Kidney glomerular epithelial cell (primary cell): ENCODE measurements at places on chromosomes 12 and 14.

GRCh38 chr12:48910196-48910595 is 15.1 kb downstream of the FKBP11 start:
- DNase-seq, result no peak

GRCh38 chr14:50225067-50225973 is 6.1 kb downstream of the SOS2 start:
- DNase-seq, result peak; percentile 87

DNA sequence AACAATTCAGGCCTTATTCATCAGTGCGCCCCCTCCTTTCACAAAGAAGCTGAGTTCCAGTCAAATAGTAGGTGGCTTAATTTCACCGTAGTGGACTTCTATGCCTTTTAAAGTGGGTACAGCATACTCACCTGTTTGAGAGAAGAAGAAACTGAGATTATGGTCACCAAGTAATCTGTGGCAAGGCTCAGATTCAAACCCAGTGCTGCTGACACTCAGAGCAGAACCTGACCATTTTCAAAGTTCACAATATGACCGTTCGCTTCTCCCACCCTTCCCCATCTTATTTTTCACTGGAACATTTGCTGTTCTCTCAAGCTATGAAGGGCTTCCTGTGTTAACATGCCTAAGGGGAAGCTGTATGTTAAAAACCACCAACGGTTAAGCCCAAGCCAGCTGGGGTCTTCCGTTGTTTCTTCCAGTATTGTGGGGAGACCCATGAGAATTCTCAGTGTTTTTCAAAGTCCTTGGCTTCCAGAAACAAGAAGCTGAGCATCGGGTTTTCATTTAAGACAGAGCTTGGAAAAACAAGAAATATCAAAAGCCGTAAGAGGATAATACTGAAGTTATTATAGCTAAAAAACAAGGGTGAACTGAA is 6.1 kb upstream of the PSMA6 start:
- DNase-seq, result no peak

DNA sequence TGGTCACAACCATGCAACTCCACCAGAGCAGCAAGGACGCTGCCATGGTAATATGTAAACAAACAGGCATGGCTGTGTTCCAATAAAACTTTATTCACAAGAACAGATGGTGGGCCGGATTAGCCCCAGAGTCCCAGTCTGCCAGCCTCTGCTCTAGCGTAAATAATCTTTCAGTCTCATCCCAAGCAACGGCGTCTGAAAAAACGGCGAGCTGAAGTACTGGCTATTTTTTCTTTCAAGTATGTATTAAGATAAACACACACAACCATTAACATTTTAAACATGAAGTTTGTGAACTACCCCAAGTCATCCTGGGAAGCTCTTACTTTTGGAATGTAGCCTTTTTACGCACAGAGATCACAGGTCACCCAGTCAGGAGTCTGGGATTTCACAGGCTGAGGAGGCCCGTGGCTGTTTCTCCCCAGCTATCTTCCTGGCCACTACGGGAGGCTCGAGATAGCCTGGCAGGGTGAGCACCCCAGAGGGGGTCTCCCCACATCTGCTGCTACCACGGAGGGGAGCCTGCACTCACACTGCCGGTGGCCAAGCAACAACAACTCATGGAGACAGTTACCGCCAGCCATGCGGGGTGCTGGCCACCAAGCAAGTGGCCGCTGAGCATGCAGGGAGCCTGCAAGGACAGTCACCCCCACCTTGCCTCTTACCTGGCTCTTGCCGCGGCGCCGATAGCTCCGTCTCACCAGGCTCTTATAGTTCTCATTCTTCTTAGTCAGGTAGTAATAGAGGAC is 124.6 kb downstream of the RFLNA start:
- DNase-seq, result no peak

- DNase-seq, result no peak
Measured at GRCh38 chr12:85740186-85740585, 96.0 kb downstream of the RASSF9 start.

- DNase-seq, result no peak
Measured at GRCh38 chr12:96570579-96570978, 81.2 kb downstream of the CFAP54 start.

DNA sequence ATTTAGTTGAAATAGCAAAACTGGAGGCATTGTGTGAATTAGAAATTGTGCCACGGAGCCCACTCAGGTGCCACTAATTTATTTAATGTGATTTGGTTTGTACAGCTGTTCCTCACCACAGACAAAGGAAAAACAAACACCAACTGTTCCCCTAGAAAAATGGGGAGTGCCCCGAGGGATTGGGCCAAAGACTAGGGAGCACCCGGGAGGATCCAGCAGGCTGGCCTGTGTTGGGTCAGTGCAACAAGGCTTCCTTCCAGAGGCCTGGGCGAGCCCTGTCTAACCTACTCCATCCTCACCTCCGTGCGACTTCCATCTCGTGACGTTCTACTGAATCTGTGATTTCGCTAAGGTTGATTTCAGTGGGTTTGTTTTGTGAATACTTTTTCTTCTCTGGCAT is 206.2 kb downstream of the CHST11 start:
- no peak for DNase-seq

GRCh38 chr14:69047255-69047654 is 68.2 kb upstream of the ACTN1 start:
- DNase-seq, result no peak

GRCh38 chr14:78088916-78089315 is 81.3 kb upstream of the NRXN3 start:
- DNase-seq, result no peak

GRCh38 chr14:38999949-39000348 is 103.1 kb downstream of the SEC23A start:
- DNase-seq, result no peak

GRCh38 chr12:131117438-131118245 is 163.9 kb downstream of the ADGRD1 start:
- no peak for DNase-seq

- DNase-seq, result peak; percentile 22
Measured at GRCh38 chr12:100995201-100995600, 200.6 kb downstream of the ANO4 start.

DNA sequence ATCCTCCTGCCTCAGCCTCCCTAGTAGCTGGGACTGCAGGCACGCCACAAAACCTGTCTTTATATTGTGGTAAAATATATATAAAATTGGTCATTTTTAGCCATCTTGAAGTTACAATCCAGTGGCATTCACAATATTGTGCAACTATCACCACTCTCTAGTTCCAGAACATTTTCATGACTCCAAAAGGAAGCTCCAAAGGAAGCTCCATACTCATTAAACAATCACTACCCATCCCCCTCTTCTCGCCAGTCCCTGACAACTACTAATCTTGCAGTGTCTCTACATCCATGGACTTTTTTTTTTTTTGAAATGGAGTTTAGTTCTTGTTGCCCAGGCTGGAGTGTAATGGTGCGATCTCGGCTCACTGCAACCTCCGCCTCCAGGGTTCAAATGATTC is 3.1 kb downstream of the GCH1 start:
- DNase-seq, result no peak

DNA sequence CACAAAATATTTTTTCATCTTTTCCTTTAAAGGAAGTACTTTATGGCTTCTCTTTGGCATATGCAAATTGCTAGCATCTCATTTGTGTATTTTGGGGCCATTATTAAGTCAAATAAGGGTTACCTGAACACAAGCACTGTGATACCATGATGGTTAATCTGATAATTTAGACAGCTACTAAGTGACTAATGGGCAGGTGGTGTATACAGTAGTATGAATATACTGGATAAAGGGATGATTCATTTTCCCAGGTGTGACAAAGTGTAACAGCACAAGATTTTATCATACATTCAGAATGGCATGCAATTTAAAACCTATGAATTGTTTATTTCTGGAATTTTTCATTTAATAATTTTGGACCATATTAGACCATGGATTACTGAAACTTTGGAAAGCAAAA is 27.2 kb upstream of the ANO4 start:
- DNase-seq, result no peak

GRCh38 chr12:51359851-51360250 is 13.4 kb upstream of the CELA1 start:
- no peak for DNase-seq

- DNase-seq, result no peak
Measured at GRCh38 chr14:91380610-91381371, 36.8 kb downstream of the CCDC88C start.

DNA sequence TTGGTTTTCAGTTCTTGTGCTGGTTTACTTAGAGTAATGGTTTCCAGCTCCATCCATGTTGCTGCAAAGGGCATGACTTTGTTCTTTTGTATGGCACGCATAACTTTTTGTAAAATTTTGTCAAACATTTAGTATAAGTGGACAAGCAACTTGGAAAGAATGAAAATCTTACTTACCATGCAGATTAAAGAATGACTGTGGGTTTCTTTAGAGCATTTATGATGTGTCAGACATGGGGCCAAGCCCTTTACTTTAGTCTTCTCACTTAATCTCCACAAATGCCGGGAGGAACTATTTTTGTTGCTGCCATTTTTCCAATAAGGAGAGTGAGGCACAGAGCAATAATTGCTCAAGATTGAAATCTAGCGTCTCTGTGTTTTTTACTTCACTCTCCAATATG is 652.5 kb upstream of the TBX3 start:
- no peak for DNase-seq

DNA sequence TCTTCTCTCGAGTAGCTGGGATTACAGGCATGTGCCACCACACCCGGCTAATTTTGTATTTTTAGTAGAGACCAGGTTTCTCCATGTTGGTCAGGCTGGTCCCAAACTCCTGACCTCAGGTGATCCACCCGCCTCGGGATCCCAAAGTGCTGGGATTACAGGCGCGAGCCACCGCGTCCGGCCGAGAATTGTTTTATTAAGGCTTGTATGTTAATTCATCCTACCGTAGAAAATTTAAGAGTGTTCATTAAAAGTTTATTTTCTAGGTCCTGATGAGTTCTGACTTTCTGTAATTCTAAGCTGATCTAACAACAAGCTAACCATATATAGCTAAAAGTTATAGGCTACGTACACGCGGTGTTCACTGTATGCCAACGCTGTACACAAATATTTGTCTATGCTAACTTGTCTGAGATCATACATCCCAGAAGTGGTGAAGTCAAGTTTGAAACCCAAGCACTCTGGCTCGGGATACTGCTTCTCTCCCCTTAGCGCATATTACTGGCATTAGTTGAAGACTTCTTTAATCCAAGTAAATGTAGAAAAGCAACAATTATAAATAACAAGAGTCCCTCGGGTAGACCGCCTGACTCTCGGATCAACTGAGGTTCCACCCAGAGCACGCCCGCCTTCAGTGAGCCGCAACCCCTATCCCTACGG is 570 bp upstream of the MRPS35 start:
- DNase-seq, result peak; percentile 83

DNA sequence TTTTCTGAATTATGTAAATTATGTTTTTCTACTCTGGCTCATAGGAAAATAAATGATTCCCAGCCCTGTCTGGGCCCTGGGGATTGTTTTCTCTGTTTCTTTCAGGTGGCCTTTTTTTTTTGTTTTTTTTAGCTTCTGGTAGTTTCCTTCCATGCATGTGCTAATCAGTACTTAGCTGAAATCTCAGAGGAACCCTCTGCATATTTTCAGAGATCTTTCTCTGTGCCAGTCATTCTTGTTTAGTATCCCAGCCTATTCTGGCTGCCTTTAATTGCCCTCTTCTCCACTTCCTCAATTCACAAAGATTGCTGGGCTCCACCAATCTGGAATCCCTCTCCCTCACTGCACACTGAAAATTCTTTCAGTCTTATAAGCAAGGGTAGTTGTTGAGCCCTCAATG is 46.9 kb downstream of the CNOT2 start:
- DNase-seq, result no peak

DNA sequence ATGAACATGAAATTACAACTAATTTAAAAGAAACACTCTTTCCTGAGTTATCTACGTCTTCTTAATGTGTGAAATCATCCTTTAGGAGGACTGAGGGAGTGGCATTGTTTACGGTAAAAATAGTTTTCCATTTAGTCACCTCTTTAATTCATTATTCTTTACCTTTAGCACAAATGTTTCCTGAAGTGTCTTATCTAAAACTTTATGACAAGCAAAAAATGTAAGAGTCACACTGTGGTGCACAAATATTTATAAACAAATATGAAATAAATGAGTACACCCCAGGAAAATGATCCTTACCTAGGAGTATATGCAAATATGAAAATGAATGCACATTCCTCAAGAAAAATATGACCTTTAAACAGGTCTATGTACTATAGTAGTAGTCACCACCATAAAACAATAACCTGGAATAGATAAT is 104.6 kb downstream of the PTPRR start:
- no peak for DNase-seq

- DNase-seq, result no peak
Measured at GRCh38 chr12:32117316-32117715, 10.7 kb downstream of the BICD1 start.

DNA sequence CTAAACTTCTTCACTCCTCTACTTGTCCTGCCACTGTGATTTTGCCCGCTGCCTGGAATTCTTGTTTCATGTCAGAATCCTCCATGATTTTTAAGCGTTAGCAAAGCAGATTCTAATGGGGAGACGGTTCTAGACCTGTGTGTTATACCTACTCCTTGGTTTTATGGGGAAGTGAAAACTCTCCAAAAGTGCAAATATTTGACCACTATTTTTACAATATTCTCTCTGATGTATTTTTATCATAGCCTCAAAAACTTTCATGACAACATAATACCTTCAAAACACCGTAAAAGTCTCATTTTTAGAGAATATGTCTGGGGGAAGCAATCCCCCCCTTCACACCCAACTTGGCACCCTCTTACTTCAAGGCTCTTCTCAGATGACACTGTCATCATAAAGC is 12.9 kb upstream of the KRAS start:
- DNase-seq, result no peak

- no peak for DNase-seq
Measured at GRCh38 chr12:125222876-125223275, 157.6 kb downstream of the AACS start.

DNA sequence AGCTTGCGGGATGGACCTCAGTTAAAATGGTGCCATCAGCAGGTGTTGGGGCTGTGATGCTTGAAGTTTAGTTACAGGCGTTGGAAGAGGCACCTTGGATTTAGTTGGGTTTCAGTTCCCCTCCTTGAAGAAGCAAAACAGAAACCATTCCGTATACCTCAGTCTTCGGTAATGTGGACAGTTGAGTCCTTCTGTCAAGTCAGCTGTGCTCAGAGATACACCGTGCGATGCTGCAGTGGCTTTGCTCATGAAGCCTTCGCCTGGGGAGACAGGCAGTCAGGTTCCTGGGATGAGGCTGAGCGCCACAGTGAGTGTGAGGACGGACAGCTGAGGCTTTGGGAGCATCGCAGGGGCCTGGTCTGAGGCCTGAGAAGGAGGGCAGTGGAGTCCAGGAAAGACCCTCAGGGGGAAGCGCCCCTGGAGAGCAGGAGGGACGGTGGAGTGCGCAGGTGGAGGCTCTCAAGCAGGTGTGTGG is 7.4 kb downstream of the RAN start:
- DNase-seq, result no peak

GRCh38 chr14:33857650-33858049 is 93.2 kb downstream of the EGLN3 start:
- DNase-seq, result no peak

DNA sequence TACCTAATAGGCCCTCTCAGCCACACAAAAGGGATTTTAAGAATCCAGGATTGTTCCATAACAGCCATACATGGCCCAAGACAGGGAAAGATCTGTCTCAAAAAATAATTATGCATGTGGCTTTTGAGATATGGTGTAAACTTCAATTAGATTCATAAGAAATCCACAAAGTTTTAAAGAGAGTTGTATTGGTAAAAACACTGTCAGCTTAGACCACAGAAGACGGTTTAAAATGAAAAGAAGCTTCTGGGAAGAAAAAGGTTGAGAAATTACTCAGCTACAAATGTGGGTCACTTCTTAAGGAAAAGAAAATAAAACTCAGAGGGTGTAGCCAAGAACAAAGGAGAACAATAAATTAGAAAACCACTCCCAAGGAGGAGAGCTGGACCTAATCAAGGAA is 191.4 kb downstream of the KIF26A start:
- no peak for DNase-seq
